ENCODE measurements at places on chromosomes 4 and X. TPM values are rescaled to one million over a fixed set of nuclear protein-coding genes. Genes with fewer than 3 reads are reported as not detected.

The UGT8 gene
- 1.9 TPM for polyA plus RNA-seq

The TMEM150C gene
- polyA plus RNA-seq = 0.07 TPM

The SLC25A4 gene
- polyA plus RNA-seq = 12.1 TPM

The PAGE5 gene
- polyA plus RNA-seq = not detected

GRCh38 chr4:137601934-137602333, 69.6 kb upstream of the PCDH18 start:
- DNase-seq = peak; percentile 2

DNA sequence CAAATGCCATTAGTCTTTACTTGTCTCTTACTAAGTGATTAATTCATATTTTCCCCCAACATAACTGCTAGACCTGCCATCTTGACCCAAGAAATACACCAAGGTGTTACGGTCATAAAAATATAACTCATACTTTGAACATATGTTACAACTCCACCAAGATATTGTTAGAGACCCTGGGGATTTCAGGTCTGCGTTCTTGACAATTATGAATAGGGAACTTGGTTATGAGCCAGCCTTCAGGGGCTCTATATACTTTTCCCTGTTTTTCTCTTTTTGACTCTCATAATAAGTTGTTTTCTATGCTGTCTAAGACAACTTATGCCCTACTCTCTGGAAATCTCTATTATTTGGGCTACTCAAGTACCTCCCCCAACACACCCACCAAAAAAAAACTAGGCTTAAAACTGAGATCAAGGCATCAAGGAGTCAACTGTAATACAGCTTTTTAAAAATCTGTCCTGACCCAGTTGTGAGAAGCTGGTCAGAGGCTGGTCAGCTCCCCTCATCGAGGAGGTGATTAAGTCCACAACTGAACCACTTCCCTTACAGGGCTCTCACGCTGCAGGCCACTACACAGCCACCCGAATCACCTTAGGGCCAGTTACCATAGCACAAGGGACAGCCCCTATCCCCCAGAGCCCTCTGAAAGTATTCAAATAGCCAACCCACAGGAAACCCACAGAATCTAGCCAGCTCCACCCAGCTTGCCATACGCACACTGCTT, 10.5 kb upstream of the TLR3 start:
- DNase-seq = no peak

DNA sequence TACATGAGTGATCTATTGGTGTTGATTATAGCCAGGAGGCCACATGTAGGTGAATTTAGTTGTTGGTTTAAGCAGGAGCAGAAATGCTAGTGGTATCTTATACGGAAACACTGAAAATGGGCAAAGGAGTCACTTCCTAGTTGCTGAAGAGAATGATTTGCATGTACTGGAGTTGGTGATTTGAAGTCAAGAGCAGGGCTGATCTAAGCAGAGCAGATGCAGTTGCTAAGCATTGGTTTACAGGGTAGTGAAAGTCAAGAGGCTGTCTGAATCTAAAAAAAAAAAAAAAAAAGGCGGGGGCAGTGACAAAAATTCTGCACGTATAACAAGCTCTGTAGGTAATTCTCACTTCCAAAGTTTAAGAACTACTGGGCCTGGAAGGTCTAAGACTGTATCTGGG, 90.4 kb upstream of the HPRT1 start:
- no peak for DNase-seq

DNA sequence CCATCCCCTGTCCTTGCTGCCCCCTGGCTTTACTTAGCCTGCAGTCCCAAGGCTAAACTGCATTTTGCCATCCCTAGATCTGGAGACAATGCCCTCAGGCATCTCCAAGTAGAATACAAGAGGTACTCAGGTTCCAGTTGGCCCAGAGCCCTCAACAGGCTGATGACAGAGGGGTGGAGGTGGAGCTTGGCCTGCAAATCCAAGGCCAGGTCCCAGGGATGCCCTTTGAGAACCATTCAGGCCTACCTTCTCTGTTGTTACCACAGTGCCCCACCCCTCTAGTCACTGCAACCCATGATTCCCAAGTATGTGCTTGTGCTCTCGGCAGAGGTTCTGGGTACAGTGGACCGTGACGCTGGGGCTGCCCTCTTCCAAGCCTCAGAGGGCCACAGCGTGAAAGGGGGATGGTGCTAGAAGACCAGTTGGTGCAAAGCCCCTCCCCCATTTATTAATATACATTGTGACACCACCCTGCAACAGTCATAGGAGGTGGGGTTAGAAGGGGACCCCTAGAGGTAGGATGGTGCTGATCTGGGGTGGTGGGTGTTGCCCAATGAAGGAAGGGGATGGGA, 6.4 kb upstream of the UBA1 start:
- no peak for DNase-seq

- no peak for DNase-seq
Observed at GRCh38 chrX:71367396-71367795, 1.2 kb downstream of the TAF1 start.

DNA sequence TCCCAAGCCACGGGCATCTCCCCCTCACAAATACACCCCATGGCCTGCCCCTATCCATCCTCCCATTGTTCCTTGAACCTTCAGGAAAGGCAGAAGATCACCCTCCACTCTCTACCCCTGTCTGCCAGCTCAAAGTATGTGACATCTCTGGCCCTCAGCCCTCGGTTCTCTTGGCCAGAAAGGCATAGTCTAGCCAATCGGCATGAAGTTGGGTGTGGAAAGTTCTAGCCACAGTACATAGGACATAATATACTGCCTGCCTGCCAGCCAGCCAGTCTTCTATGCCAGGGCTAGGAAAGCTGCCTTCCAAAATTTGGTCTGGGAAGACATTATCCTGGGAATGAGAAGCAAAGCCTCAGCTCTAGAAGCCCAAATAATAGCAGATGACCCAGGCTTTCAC, 3.2 kb upstream of the PLP1 start:
- no peak for DNase-seq

GRCh38 chr4:30450474-30450873, 269.7 kb upstream of the PCDH7 start:
- DNase-seq = no peak

GRCh38 chr4:18689308-18690115, 668.0 kb upstream of the LCORL start:
- DNase-seq = peak; percentile 28

- peak; percentile 9 for DNase-seq
Observed at GRCh38 chrX:39309721-39310152, 508.5 kb downstream of the MID1IP1 start.

- no peak for DNase-seq
Observed at GRCh38 chrX:20454117-20454516, 187.4 kb upstream of the RPS6KA3 start.

DNA sequence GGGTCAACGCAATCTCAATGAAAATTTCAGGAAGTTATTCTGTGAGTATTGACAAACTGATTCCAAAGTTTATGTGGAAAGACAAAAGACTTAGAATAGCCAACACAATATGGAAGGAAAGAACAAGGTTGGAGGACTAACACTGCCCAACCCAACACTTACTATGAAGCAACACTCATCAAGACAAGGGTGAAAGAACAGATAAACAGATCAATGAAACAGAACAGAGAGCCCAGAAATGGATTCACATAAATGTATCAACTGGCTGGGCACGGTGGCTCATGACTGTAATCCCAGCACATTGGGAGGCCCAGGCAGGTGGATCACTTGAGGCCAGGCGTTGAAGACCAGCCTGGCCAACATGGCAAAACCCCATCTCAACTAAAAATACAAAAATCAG, 41.2 kb downstream of the FRYL start:
- DNase-seq = no peak

GRCh38 chr4:143351774-143352451, 15.2 kb downstream of the GAB1 start:
- DNase-seq = no peak

DNA sequence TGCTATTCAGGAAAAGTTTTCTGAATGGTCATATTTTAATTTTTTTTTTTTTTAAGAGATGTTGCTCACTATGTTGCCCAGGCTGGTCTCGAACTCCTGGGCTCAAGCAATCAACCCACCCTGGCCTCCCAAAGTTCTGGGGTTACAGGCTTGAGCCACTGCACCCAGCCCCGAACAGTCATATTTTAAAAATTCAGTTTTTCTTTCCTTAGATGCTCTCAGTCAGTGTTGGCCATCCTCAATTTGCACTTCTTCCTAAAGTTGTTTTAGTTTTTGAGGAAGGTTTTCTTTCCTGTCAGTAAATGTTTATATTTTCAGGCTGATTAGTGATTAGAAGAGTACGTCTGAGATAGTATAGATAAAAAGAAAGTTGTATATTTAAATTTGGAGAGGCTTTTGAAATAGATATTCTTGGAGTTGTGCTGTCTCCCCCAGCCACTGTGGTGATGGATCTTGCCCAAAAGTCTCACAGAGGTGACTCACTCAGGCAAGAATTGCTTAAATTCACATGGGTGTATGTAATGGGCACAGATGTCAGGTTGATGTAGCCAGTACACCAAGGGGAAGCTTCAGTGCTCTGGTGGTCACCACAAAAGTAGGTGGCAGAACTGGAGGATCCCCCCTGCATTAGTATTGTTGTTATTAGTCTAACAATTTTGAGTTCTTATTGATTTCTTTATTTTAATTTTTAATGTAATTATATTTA, 72.2 kb upstream of the ELOVL6 start:
- peak; percentile 29 for DNase-seq

DNA sequence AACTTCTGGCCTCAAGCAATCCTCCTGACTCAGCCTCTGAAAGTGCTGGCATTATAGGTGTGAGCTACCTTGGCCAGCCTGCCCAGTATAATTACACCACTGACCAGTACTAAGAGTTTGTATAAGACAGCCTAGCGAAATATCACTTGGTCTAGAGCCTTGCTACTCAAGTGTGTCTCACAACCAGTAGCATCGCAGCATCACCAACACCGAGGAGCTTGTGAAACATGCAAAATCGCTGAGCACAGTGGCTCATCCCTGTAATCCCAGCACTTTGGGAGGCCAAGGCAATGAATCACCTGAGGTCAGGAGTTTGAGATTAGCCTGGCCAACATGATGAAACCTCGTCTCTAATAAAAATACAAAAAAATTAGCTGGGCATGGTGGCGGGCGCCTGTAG, 102.0 kb upstream of the GATB start:
- peak; percentile 46 for DNase-seq

GRCh38 chr4:123479944-123480343, 83.3 kb downstream of the SPRY1 start:
- DNase-seq = peak; percentile 36

DNA sequence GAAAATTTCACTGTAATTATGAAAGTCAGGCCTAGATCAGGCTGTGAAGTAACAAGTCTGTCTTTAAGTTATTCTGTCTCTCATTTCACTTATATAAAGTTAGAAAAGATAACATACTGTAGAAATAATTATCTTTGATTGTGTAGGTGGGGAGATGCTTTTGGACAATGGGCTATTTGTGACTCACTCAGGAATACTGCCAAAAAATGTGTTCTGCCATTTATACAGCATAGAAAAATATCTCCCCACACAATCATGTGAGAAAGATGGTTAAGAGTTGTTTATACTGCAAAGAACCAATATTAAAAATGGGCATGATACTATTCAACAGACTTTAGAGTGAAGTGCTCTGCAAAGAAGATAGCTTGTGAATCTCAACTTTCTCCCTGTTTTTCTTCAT, 95.0 kb upstream of the GABRA2 start:
- DNase-seq = peak; percentile 54

DNA sequence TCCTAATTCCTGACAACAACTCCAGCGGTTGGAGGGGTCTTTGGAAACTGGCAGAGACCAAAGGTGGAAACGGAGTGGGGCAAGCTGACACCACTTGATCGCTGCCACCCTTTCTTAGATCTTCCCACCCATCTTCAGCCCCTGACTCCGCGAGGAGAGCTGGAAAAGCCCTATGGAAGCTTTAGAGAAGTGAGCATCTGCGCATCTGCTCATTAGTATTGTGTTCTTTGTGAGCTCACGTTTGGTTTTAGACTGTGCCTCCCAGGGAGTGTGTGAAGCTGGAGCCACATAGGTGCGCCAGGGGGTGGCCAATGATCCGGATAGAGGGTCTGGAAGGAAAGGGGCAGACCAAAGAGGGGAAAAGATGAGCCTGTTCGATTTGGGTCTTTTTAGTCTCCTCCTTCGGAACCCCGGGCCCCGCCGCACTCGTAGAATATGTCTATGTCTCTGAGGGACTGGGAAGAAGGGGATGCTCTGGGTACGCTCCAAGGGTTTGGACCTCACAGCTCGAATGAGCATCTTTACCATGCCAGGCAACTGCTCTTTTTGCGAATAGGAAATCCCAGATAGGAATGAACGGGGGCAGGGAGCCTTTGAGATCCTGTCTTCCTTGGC, 578 bp upstream of the DKK2 start:
- no peak for DNase-seq

DNA sequence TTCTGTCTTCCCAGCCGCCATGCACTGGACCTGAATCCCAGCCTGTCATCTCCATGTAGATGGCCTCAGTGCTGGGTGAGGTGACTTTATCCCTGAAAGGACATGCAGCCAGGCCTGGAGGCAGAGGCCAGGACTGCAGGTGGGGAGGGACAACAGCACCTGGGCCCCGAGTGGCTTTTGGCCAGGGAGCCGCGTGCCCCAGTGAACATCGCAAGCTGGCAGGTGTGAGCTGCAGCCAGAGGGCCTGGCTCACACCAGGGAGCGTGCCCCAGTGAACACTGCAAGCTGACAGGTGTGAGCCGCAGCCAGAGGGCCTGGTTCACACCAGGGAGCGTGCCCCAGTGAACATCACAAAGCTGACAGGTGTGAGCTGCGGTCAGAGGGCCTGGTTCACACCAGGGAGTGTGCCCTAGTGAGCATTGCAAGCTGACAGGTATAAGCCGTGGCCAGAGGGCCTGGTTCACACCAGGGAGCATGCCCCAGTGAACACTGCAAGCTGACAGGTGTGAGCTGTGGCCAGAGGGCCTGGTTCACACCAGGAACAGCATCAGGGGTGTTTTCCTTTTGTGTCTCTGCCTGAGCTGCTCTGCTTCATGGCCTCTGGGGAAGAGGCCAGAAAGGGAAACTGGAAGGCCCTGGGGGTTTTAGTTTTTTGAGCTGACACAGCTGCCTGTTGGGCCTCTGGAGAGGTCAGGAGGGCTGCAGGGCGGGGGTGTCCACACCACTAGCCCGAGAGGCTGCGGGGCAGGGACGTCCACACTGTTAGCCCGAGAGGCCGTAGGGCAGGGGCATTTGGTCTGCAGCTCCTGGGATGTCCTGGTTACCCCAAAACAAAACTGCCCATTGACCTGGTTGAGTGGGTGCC, 22.7 kb upstream of the PSAPL1 start:
- DNase-seq = no peak

DNA sequence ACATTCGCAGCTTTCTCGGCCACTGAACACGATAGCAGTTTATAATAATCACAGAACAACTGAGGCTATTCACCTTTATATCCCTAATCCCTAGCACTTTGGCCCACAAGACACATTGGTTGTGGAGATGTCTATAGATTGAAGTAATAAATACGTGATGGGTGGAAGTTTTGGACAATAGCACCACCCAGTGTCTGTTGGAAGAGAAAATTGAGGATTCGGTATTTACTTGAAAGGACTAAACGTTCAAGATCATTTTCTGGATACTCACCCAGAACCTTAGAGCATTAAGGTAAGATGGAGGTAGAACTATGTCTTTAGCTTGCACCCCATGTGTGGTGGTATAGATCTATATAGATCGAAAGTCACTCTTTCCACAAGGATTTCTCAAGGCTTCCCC, 787 bp upstream of the TMSB15A start:
- DNase-seq = peak; percentile 6
